ENCODE measurements at places on chromosomes 5 and 9.

GRCh38 chr5:107248066-107248695 lies 422.6 kb downstream of the EFNA5 start:
- peak; percentile 80 for DNase-seq

DNA sequence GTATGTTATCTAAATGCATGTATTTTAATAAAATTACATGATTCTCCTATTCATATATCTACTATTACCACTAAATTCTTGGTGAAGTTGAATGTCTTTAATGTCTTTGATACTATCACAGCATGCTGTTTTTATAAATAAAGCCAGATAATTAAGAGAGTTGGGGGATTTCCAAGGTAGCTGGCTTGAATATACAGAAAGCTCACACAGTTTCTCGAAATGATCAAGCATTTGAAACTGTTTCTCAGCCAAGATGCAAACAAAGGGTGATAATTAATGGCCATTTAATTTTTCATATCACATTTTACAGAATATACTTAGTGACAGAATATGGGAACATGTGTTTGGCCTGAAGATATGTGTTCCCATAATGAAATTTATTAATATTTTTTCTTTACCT lies 145.6 kb upstream of the CDH12 start:
- no peak for DNase-seq

DNA sequence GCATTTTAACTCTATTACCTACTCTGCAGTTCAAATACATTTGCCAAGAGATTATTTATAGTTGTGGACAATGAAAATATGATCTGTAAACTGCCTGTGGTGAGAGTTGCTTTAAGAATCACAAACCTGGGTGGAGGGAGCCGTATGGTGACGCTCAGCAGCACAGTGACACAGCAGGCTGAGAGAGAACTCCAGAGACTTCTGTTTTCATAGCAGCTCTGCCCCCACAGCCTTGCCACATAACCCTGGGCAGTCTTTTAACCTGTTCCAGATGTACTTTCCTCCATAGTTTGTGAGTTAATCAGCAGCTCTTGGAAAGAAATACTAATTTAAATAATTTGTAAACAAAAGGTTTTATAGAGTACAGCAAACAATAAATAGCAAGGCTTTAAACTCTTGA lies 450.5 kb downstream of the ELAVL2 start:
- DNase-seq = no peak

- no peak for DNase-seq
Observed at GRCh38 chr5:176396330-176396729, 7.8 kb downstream of the HIGD2A start.

DNA sequence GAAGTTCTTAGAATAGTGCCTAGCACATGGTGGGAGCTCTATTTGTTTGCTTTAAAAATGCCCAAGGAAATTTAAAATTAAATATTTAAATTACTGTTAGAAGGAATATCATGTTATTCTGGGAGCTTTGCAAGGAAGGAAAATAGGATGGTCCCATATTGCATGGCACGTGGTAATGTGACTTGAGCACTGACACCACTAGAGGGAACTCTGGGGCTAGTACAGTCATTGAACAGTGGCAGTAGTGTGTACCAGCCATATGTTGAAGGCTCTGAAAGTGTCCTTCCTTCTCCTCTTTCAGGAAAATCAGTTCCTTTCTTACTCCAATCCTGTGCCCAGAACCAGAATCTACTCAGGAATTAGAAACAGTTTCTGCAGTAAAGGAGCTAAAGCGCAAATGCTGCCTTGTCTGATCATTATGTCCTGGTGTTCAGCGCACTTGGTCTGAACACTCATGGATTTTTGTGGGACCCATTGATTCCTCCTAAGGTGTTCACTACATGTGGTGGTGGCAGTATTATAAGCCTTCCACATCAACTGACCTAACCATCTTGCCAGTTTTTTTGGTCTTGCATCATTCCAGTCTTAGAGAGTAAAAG lies 54.1 kb downstream of the GDA start:
- peak; percentile 53 for DNase-seq

DNA sequence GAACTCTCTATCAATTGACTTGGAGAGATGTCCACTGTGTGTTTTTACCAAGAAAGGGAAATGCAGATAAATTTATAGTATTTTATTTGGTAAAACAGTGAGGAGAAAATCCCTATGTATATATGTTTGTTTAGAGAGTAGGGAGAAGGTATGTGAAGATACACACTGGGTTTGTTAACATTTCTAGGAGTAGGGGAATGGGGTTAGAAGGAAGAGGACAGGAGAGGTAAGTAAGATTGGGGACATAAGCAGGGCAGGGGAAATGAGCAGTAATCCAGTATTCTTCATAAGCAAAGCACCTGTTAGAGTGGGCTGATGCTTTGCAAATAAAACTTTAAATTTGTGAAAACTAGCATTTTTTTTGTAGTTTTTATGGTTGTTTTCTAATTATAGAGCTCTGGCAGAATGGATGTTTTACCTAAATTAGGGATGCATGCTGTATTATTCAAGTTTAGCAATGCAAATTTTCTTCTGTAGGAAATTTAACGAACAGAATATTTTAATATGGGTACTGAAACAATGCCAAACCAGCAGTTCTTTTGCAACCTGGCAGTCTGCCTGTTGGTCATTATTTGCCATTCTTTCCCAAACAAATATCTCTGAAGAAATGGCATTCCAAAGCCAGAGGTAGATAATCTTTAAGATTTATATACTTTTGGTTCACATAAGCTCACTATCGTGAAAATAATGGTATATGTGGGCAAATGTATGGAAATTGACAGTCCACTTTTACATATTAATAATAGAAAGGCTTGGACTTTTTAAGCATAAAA lies 19.4 kb upstream of the DCP2 start:
- no peak for DNase-seq

Data from dermis blood vessel endothelial cell (primary cell).